Hippocampal formation (tissue), 2 donors: ENCODE measurements at places on chromosomes 1 and 21.

GRCh38 chr1:175887981-175888428 is 144.6 kb upstream of the TNR start:
- peak; percentile 73 for DNase-seq

- peak; percentile 83 for DNase-seq
These were observed 34.0 kb downstream of the ZNF697 start for GRCh38 chr1:119613769-119614720.

DNA sequence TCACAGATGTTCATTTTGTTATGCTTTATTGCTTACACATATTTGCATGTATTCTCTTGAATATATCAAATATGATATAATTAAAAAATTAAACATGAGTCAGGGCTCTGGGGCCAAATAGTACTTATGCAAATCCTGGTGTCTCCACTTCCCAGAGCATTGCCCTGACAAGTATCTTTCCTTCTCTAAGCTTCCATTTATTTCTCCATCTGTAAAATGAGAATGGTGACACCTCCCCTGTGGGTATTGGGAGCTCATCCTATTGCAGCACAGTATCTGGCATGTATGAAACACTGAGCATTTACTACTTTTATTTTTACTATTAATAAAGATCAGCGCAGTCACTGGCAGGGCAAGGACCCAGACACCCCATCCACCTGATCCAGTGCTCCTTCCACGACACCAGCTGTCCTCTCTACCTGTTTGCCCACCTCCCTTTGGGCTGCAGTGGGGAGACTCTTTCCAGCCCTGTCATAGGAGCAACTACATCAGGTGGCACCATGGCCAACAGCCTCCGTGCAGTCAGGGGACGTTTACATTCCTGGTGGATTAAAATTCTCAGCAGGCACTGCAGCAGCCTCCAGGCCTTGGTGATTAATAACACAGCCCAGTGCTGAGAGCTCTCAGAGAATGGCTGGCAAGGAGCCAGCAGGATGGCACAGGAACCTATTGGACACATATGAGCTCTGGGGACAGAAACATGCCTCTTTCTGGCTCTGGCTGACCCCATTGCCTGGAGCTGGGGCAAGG is 113.0 kb downstream of the DMRTB1 start:
- no peak for DNase-seq

GRCh38 chr1:94180650-94181049 is 56.7 kb downstream of the ARHGAP29 start:
- no peak for DNase-seq

- DNase-seq: no peak
These were observed 23.7 kb upstream of the TMCO2 start for GRCh38 chr1:40224040-40224439.

GRCh38 chr1:180181048-180181447 is 26.4 kb downstream of the QSOX1 start:
- no peak for DNase-seq

DNA sequence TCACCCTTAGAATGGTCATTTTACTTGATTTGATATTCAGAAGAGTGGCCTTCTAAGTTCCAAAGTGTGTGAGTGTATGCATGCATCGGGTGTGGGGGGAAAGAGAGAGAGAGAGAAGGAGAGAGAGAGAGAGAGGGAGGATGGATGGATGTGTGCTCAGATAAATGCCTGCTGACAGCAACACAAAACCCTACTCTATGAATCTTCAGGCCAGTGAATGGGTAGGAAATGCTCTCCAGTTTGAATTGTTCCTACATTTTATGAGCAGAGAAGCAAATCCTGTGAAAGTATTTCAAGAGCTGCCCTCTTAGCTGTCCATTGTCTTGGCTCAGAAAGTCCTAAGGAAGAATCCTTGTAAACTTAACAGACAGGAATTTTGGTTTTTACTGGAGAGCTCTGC is 7.4 kb downstream of the JAM2 start:
- DNase-seq: no peak

- DNase-seq: no peak
These were observed 1912.9 kb downstream of the MRPL39 start for GRCh38 chr21:23694390-23694789.

GRCh38 chr1:94925561-94926125 is 1.3 kb downstream of the CNN3 start:
- DNase-seq: peak; percentile 71

DNA sequence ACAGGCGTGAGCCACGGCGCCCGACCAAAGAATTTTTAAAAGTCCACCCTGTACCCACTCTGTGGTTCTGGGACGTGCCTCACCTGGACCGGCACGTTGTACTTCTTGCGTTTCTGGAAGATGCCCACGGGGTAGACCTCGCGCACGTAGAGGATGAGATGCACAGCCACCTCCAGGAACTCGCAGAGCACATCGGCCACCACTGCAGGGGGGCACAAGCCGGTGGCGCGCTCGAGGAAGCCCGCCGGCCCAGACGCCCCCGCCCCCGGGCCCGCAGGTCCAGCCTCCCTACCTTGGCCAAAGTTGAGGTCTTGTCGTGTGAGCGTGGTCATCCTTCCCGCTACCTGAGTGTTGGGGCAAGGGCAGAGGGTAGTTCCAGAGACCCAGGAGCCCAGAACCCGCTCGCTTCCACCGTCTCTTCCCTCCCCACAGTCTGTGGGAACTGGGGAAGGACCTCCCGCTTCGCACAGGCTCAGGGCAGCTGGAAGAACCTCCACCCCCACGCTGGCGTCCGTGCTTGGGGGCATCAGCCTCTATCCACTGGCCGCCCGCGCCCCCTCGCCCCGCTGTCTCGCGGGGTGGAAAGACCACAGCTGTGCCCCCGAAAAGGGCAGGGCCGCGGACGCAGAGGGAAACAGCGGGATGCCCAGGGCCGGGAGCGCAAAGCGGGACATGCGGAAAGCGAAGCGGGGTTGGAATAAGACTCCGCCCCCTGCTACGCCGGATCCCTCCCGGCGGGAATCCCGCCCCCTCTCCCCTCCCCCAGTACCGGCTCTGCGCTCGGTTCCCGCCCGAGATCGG is 478 bp downstream of the MAD2L2 start:
- DNase-seq: no peak

DNA sequence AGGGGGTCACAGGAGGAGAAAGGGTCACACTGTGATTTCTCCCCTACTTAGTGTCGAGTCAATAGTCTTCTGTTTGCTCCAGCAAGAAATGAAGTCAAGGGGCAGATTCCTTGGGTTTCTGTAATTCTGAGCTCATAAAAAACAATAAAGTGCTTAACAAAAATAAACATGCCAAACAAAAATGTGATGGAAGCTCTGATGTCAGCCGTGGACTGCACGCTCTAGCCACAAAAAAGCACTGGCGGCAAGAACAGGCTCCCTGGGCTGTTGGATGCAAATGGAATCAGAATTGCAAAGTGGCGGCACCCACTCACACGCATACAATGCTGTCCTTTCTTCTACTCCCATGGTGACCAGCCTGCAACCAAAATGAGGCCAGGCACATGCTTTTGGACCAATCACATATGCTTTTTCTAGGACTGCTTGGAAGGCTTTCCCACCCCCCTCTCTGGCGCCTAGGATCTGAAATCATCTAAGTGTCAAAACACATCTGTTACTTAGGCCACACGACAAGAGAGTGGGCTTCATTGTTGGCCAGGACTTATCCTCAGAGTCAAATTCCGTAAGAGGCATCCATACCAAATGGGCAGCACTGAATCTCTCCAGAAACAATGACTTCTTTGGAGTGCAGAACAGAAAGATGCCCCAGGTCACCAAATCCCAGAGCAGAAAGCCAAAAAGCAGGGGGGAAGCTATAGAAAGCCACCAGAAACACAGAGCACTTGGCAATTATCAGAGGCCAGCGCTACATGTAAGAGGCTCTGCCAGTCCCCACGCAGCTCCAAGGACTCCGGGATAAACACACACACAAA is 9.2 kb downstream of the C1orf198 start:
- peak; percentile 95 for DNase-seq

GRCh38 chr1:226799634-226800281 is 60.7 kb upstream of the ITPKB start:
- no peak for DNase-seq

DNA sequence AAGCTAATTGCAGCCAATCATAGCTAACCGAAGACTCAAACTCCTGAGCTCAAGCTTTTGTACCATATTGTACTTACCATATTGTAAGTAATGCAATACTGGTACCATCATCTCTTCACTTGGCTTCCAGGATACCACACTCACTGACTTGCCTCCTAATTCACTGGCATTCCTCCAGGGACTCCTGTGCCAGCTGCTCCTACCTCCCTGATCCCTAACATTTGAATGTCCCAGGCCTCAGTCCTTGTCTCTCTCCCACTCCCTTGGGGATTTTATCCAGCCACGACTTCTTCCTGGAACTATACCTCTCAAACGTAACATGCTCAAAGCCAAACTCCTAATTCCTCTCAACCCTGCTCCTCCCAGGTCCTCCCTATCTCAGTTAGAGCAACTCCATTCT is 33.8 kb downstream of the USP48 start:
- DNase-seq: no peak

DNA sequence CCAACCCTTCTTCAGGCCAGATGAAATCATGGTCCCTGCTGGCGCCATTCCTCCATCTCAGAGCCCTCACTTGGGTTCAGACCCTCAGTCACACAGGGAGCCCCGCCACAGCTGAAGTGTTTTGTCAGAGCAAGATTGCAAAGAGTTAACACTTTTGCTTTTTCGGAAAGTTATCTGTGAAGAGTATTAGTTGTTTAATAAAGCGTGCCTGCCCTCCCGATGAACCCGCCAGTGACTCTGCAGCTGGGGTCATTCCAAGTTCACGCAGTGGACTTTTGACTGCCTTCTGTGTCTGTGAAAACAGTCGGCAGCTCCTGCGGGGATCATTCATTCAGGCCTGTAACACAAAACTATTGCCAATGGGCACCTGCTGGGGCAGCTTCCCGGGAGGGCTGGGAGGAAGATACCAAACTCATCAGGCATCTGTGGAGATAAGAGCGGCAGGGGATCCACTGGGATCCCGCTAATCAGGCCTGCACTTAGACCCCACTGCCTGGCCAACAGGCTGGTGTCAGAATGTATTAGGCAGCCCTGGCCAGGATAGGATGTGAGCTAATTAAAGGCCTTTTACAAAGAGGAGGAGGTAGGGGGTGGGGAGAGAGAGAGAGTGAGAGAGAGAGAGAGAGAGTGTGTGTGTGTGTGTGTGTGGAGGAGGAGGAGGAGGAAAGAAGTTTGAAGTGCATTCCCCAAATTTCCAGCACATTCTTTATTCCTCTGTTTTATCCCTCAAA is 184.5 kb downstream of the DHRS3 start:
- DNase-seq: no peak

GRCh38 chr1:18670121-18670867 is 39.6 kb downstream of the PAX7 start:
- no peak for DNase-seq

DNA sequence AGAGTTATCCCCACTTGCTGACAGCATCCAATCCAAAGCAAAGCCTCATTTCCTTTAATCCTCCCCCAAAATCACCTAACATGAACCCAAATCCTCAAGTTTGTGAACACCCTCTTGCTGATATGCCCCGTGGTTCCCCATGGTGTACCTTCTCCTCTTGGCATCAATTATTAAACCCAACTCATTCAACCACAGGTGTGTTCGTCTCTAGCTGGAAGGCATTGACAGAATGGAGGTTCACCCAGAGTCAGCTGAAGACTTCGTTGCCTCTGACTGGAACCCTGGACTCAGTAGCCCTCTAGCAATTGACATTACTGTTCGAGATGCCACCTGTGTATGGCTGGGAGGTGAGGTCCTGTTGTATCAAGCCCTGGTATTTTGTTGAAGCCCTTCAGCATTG is 22.8 kb downstream of the SLC30A10 start:
- DNase-seq: no peak

DNA sequence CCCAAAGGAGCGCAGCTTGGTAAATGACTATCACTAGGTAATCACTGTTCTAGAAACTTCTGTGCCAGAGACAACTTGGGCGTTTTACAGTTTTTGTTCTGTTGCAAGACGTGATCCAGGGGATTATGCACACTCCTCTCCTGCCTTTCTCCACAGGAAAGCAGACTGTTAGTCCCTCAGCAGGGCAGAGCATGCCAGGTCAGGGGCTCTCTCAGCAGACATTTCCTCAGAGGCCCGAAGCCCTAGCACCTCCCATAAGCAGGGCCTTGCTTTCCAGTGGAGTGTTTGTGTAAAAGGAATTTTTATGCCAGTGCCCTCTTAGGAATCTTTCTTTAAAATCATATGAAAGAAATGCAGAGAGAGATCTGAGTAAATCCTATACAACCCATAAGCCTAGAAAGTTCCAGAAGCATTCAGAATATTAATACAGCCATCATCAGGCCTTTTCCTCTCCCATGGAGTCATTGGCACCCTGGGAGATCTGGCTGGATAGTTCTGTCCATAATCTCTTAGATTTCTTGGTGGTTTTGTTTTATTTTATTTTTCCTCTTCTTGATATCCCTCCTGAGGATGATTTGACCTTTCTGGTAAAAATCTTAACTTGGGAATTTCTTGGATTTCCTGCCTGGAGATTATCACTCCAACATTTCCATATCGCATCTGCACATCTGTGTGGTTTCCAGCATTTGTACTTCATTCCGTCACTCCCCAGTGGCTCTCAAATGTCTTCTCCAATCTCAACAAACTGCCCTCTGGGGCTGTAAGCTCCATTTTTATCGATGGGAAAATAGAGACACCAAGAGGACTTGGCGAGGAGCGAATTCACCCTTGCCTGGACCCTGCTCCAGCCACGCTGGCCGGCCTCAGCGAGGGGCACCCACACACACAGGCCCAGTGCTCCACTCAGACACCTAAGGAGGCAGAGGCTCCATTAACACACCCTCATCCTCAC is 116.1 kb downstream of the PSMG1 start:
- DNase-seq: no peak

DNA sequence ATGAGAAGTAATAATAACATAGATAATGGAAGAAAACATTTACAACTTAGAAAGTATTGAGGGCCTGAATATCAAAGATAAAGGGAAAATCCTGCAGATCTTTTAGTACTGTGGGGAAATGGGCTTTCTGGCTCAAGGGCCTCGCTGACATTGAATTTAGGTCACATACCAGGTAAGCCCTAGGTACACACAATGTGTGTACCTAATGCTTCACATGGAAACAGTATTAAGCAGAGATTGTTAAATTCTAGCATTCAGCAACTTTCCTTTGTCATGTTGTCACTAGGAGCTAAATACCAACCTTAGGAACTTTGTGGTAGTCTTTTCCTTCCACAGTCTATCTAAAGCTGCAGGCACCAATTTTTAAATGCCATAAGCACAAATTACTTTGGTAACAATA is 49.7 kb downstream of the ODF2L start:
- no peak for DNase-seq

GRCh38 chr1:247274605-247275256 is 18.9 kb downstream of the VN1R5 start:
- no peak for DNase-seq

GRCh38 chr1:221035662-221036153 is 156.5 kb downstream of the HLX start:
- no peak for DNase-seq
